ENCODE measurements at places on chromosomes 12 and 14.

DNA sequence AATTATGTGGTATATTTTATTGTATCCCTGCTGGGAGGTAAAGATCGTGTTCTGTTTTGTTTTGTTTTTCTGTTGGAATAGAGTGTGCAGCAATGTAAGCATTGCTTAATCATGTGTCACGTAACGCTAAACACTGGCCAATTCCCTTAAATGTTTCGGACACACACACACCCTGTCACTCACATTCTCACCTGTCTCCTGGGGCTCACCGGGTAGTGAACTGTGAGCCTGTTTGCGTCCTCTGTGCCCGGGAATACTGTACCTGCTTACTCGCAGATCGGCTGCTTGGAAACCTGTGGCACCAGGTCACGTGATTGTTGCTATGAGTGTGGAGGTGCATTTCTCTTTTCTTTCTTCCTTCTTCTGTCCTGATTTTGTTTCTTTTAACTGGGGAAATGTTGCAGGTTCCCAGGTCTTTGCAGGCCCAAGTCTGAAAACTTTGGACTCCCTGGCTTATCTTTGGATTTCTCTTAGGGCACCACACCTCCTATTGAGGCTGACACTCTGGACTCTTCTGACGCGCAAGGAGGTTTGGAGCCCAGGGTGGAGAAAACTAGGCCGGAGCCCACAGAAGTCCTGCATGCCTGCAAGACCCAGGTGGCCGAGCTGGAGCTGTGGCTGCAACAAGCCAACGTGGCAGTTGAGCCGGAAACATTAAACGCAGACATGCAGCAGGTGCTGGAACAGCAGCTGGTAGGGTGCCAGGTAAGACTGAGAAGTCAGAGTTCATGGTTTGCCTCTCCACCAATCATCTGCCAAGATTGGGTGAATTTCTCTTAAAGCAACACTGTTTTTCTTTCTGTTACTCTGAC lies 181.1 kb downstream of the ESR2 start:
- DNase-seq = no peak

DNA sequence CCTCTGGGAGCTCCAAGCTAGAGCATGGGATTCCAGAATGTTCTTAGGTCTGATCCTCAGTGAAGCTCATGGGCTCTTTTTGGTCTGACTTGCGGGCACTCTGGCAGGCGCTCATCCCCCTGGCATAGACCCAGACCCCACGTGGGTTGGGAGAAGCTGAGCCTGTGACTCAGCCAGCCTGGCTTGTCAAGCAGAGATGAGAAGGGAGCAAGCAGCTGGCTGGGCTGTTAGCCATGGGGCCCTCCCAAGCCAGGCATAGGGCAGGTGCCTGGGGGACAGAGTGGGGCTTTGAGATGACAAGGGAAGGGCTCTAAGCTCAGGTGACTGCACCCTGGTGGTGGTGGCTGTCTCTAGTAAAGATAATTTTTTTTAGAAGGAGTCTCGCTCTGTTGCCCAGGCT lies 80.3 kb upstream of the NOS1 start:
- no peak for DNase-seq

- DNase-seq = no peak
Measured at GRCh38 chr14:99117671-99118045, 154.3 kb downstream of the BCL11B start.

GRCh38 chr12:49890096-49890461 lies 13.6 kb downstream of the FAIM2 start:
- no peak for DNase-seq

- no peak for DNase-seq
Measured at GRCh38 chr12:114680604-114681069, 3.3 kb downstream of the TBX3 start.

DNA sequence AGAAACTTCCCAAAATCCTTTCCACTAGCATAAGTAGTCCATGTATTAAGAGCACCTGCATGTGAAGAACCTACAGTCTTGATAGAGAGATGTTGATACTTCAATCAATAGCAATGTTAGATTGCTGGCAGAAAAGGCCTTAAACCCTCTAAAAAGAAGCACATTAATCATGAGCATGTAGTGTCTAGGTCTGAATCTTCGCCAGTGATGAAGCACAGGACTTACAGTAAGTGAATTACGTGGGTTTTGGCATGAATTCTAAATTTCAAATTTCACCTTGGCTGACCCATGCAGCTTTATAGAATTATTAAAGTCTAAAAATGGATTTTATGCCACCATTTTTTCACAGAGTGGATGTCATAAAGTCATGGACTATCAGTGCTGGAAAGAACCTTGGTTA lies 791.6 kb upstream of the NOVA1 start:
- no peak for DNase-seq

DNA sequence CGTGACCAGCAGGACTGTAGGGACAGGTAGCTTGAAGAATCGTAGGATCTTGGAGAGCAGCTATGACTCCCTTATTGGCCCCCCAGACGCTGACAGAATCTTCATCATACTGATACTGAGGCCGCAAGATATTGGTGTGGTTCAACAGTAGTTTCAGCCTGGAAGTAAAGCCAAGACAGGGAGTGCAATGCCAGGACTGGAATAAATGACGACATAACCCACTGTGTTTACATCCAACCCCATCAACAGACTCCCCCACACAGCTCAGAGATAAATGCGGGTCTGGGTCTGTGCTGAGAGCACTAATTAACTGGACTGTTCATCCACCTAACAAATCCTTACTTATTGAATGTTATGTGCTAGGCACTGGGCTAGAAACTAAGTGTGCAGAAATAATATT lies 16.6 kb downstream of the NOXRED1 start:
- DNase-seq = no peak

DNA sequence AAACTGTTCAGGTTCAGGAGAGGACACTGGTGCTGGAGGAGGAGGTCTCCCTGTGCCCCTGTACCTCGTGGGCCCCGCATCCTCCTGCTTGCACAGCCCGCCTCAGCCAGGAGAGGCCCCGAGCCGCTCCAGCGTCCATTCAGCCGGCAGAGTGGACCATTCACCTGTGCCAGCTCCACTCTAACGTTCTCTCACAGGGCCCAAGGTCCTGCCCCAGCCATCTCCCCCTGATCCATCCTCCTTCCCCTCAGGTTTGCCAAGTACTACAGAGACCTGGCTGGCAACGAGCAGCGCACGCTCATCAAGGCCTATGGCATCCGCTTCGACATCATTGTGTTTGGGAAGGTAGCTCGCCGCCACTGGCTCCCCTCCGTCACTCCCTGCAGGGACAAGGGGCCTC lies 22.2 kb downstream of the P2RX4 start:
- DNase-seq = no peak

- DNase-seq = no peak
Measured at GRCh38 chr14:50407111-50407812, 10.6 kb upstream of the CDKL1 start.

DNA sequence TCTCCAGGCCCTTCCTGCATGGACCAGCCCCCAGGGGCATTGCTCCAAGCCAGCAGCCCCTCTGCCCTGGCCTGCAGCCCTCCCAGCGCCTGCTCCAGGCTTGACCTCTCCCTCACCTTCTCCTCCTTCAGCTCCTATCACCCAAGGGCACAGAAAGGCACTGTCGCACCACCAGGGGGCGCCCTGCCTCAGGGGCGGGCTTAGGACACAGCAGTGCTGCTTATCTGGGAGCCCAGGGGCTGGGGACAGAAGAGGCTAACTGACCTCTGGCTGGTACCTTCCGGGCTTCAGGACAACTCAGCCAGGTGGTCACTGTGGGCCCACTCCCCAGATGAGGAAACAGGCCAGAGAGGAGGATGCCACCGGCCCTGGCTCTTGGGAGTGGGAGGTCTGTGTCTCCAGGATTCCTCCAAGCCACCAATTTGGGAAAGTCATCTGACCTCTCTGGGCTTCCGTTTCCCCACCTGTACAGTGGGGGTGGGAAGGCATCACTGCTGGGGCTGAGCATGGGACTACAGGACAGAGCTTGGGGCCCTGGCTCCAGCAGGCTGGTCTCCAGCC lies 25.3 kb upstream of the GPR132 start:
- DNase-seq = peak; percentile 90

DNA sequence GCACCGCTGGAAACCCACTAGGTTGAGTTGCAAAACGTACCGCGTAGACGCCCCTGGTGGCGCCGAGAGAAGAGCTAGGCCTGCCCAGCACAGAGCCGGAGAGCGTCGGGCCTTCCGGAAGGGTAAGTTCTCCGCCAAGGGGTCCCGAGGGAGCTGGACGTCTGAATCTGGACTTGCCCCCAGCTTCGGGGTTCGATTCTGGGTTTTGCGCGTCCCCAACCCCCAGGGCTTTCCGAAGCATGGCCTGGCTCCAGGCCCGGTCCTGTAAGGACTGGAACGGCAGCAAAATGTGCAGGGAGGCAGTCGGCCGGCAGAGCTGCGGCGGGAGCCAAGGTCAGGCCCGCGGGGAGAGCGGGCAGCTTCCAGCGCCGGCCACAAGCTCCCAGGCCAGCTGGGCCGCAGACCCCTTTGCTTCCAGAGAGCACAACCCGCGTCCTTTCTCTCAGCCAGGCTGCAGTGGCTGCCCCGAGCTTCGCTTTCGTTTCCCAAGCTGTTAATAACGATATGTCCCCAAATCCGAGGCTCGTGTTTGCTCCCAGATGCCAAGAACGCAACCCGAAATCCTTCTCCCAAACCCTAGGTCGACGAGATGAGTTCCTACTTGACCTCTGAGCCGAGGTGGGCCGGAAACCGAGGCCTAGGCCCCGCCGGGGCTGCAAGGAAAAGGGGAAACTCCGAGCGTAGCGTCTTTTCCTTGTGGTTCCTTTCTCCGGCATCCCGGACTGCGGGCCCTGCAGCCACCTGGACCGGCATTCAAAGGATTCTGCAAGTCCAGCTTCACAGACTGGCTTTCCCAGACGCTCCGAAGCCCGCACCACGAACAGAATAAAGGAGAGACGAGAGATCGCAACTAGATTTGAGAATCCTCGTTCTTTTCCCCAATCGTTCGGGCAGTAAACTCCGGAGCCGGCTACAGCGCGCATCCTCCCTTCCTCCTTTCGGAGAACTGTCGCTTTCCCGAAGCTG lies 3.2 kb upstream of the TBX5 start:
- no peak for DNase-seq

- DNase-seq = no peak
Measured at GRCh38 chr14:36600431-36600830, 18.0 kb upstream of the NKX2-8 start.

DNA sequence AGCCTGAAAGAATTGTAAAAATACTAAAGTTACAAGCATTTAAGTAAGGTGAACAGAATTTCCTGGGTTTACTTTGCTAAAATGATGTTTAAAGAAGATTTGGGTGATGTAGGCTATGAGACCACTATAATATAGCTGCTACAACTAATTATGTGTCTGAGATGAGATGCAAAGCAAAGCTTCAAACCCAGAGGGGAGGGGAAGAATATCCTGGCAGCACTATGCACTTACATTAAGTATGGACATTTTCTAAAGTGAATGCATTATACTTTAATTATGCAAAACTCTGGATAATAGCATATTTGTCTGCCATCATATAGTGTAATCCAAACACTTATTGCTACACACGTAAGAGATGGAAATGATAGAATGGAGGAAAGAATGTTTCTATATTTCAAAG lies 1003.7 kb downstream of the GALC start:
- DNase-seq = no peak

DNA sequence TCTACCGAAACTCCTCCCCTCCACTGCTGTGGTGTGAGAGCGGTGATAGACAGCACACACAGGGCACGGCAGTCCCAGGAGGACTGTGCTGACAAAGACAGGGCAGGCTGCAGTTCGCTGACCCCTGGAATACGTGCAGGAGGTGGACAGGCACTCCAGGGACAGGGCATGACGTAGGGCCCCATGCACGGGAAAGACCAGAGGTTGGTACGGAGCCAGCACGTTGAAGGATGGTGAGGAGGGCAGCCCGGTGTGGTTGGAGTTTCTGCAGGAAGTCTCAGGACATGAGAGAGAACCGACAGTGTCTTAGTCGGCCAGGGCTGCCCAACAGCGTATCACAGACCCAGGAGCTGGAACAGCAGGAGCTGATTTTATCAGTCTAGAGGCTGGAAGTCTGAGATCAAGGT lies 254.2 kb upstream of the FKBP4 start:
- DNase-seq = no peak

DNA sequence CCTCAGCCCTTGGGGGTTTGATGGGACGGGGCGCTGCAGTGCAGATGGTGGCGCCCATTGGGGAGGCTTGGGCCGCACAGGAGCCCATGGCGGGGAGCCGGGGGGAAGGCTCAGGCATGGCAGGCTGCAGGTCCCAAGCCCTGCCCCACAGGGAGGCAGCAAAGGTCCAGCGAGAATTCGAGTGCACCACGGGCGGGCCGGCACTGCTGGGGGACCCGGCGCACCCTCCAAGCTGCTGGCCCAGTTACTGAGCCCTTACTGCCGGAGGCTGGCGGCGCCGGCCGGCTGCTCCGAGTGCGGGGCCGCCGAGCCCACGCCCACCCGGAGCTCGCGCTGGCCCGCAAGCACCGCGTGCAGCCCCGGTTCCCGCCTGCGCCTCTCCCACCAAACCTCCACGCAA lies 34.1 kb upstream of the NUBPL start:
- DNase-seq = no peak

DNA sequence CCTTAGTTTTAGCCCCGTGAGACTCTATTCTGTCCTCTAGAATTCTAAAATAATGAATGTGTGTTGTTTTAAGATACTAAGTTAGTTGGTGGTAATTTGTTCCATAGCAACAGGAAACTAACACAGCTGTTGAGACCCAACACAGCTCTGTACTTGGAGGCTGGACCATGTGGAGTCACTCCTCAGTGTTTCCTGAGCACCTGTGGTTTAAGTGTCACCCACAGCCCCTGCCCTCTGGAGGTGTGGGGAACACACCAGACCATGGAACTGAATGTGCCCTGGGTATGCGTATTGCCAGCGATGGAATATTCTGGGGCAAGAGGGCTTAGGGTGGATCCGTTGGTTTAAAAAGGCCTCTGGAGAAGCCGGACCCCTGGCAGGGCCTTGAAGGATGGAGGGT lies 16.6 kb upstream of the GPR68 start:
- DNase-seq = peak; percentile 36

DNA sequence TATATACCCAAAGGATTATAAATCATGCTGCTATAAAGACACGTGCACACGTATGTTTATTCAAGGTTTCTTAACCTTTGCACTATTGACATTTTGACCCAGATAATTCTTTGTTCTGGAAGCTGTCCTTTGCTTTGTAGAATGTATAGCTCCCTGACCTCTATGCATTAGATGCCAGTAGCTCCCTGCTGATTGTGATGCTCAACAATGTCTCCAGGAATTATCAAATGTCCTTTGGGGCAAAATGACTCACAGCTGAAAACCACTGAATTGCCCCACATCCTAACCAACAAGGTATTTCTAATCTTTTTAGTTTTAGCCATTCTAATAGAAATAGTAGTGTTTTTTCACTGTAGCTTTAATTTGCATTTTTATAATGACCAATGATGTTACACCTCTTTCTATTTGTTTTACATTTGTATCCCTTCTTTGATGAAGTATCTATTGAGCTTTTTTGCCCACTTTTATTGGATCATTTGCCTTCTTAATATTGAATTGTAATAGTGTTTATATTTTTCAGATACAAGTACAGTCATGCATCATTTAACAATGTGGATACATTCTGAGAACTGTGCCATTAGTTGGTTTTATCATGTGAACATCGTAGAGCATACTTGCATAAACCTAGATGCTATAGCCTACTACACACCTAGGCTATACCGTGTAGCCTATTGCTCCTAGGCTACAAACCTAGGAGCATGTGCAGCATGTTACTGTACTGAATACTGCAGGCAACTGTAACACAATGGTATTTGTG lies 10.4 kb upstream of the NOPCHAP1 start:
- no peak for DNase-seq

GRCh38 chr14:28488684-28489083 lies 277.9 kb upstream of the FOXG1 start:
- no peak for DNase-seq
